ENCODE measurements at places on chromosomes 16 and 17.
A peak's percentile ranks its signal among the peaks of the same experiment; 100 is the strongest.

DNA sequence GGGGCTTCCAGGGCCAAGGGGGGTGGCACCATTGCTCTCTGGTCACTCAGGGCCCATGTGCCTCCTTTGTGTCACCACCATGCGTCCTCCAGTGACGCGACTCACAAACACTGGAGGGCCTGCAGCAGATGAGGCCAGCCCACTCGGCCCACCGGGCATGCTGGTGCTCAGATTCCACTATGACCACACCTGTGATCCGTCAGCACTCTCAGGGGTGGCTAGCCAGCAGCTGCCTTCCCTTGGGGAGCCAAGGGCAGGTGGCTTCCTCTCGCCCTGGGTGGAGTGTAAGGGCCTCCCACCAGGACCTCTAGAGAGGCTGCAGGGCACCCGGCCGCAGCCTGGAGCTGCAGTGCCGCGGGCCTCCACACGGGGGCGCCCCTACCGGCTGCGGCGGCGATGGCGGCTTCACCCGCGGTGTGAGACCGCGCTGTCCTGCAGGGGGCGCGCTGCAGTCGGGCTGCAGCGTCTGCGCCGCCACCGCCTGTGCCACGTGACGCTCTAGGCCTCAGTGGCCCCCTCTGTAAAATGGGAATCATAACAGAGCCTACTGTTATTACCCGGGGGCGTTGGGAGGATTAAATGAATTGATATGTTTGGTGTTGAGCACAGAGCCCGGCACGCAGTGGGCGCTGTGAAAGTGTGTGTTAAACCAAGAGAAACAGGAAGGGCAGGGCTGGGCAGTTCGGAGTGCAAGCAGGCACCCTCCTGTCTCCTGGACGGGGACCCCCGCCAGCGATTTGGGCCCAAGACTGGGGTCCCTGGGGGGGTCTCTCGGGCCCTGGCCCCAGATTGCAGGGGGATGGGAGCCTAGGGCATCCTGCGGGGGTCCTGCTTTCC, 192.4 kb upstream of the GSE1 start:
- no peak for DNase-seq

GRCh38 chr16:5062790-5063765, 2.7 kb downstream of the C16orf89 start:
- no peak for DNase-seq

DNA sequence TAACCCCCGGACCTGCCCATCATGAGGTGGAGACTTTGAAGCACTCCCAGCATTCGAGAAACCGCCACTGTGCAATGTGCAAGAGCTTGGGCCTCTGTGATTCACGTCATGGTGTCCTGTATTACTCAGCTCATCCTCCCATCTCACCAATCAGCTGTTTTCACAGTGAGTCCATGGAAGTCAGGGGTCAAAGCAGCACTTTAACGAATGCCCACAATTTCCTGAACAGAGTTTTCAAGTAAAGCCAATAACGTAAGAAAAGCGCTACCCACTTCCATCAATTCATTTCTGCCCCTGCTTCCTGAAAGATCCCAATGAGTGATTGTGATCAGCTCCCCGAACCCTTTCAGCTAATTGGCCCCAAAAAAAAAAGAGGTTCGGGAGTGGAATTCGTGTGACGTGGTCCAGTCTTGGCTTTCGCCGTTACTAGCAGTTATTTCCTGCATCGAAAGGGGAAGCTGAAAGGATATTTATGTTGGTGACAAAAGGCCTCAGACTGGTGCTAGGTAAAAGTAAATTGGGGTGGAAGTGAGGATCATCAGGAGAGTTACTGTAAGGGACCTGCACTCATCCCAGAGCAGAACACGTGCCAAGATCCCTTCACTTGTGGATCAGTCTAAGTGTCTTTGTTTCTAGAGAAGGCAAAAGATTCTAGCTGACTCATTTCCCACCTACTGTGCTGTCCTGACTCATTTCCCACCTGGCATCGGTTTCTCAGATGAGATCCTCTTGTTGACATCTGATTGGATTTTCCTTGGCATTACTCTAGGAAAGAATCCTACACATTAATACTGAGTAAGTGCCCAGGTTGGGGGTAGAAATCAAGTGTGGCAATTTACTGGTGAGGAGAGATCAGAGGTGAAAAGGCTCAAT, 136.7 kb upstream of the NUDT7 start:
- DNase-seq = no peak

DNA sequence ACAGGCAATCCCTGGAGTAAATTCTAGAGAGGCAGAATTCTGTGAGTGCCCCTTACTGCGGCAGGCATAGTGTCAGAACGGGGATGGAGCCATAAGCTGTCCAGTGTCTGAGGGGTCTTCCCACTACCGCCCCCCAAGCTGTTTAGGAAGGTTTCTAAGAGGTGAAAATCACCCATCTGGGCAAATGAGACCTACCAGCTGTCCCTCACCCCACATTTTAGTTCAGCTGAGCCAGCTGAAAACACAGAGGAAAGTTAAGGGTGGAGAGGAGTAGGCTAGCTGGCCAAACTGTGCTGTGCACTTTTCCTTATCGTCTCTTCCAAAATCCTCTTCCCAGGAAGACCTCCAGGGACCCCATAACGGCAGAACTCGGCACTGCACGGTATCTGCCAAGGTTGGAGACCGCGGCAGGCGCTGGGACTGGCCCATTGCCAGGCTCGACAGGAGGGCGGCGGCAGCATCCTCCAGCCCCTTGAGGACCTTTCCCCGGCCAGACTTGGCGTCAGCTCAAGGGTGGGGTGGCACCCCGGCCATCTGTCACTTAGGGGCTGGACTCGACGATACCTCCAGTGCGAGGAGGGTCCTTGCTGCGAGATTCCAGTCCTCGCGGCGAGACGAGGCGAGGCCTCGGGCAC, 955 bp downstream of the ACLY start:
- DNase-seq = no peak

GRCh38 chr16:1968146-1968953, 1.7 kb downstream of the RNF151 start:
- no peak for DNase-seq

DNA sequence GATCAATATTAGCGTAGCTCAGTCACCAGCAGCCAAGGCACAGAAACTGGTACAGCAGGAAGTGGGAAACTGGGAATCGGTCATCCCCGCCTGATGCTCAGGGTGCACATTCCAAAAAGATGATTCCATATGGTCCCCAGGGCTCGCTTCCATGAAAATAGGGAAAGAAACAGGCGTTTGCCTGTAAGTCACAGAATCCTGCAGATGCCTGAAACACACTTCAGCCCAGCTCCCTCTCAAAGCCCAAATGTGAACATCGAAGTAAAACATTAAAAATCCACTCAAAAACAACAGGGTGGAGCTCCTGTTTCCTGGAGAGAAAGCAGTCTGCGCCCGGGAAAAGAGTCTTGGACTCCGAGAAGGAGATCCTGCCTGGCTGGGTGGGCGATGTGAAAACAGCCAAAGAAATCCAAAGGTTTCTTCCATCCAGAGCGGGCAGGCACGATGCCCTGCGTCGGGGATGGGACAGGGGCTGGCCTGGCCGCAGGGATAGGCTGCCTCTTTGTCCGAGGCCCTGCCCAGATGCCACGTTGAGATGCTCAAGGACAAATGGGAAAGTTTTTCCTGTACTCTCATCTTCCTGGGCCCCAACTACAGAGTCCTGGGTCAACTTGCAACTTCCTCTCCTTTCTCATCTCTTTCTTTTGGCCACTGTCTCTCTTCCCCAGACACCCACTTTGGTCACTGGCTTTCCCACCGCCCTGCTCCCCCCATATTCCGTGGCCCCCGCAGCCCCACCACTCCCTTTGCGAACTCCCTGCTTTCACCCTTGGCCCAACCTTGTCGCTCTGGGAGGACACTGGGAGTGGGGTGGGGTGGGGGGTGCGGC, 743 bp downstream of the WIPI1 start:
- DNase-seq = peak; percentile 88

DNA sequence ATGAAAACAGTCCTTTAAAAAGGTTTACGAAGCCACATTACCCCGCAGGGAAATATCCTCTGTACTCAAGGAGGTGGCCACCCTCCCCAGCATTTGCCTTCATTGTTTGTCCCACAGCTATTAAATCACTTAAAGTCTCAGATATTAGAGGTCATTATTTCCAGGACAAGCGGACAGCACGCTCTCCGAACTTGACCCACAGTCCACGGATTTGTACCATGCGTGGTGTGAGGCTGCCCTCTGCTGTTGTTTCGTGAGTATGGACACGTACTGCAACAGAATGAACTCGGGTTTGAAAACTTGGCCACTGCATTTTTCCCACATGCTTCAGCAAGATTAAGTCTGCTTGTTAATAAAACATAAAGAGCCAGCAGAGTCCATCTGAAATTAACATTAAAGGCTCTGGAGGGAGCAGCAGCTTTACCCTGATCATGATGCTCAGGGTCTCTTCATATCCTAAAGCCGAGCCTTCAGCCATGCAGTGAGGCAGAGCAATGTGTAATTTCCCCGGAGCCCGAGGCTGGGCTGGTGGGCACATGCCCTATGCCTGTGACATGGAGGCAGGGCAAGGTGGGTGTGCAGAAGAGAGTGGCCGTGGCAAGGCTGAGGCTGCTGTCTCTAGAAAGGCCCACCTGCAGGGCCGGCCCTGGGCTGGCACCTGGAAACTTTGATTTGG, 19.7 kb downstream of the MEAK7 start:
- DNase-seq = peak; percentile 29

DNA sequence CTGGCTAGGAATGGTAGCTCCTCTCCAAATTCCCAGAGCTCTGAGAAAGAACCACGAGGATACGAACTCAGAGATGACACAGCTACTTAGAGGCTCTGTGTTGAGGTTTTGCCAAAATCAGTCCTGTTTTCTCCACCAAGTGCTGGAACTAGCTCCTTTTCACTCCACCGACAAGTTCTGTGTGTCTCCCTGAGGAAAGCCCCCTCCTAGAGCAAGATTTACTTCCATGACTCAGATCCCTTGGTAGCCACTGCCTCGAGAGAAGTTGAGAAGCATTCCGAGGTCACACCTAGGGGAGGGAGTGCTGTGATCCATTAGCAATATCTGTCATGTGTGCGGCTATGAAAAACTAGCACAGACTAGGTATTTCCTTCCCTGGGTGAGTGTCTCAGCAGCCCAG, 30.6 kb downstream of the IL21R start:
- DNase-seq = no peak

DNA sequence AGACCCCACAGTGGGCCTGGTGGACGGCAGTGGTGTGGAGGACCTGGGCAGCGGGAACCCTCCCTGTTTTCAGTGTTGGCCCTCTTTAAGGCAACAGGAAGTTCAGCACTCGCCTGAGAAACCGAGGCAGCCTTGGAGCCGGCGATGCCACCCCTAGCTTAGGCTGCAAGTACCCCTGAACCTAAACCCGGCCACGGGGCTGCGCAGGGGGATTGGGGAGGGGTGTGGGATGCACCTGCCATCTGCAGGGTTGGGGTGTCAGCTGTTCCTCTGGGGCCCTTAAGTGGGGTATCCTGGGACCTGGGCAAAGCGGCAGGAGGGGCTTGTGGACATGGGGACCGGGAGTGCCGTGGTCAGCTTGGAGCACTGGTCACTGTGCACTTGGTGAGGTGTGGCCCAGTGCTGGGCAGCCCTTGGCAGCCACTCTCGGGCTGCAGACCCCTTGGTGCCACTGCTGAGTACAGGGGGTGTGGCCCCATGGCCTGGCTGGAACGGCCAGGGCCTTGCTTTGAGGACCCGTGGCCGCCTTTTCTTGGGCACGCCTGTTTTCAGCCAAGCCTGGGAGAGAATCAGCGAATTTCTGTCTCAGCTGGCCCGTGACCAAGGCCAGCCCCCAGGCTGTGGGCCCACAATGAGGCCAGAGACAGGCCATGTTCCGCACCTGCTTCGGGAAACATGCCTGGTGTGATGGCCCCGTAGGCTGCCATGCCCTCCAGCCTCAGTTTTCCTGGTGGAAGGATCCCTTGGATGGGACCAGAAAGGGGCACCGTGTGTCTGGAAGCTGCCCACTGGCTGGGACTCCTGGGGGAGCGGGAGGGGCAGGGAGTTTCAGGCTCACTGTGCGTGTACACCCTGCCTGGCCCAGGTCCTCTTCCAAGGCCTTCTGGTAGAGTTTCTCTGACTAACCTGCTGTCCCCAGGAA, 4.1 kb upstream of the SLC25A10 start:
- no peak for DNase-seq

GRCh38 chr17:76576189-76576588, 9.5 kb downstream of the ST6GALNAC2 start:
- no peak for DNase-seq

DNA sequence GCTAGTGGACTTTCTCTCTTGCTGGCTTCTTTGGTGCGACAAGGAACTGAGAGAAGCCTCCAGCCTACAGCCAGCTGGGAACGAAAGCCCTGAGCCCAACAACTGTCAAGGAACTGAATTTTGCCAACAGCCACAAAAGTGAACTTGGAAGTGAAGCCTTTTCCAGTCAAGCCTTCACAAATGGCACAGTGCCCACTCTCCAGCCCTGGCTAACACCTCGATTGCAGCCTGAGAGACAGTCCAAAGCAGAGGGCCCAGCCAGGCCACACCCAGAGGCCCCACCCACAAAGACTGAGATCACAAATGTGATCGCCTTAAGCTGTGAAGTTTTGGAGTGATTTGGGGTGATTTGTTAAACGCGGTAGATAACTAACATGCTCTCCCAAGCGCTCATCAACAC, 244.6 kb upstream of the SDK2 start:
- no peak for DNase-seq

DNA sequence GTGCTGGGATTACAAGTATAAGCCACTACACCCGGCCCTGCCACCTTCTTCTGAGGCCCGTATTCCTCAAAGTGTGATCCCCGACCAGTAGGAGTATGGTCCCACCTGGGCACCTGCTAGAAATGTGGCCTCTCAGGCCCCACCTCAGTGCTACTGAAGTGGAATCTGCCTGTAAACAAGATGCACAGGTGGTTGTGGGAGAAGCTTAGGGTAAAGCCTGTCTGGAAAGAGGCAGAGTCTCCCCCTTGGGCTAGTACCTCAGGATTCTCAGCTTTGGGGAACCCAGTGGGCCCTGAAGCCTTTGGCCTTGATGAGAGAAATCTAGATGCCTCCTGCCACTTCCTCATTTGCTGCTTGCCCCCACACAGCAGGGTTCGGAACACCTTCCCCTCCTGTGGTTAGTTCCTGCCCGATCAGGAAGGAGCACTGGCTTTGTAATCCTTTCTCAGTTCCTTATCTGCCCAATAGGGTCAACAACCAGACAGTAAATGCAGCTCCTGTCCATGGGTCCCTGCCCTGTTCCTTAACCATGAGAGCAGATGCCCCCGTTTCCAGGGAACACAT, 25.2 kb downstream of the TK2 start:
- DNase-seq = no peak

- no peak for DNase-seq
These were observed 63.7 kb upstream of the SIAH1 start for GRCh38 chr16:48448841-48449481.
